ENCODE measurements at places on chromosomes 6 and 20.

DNA sequence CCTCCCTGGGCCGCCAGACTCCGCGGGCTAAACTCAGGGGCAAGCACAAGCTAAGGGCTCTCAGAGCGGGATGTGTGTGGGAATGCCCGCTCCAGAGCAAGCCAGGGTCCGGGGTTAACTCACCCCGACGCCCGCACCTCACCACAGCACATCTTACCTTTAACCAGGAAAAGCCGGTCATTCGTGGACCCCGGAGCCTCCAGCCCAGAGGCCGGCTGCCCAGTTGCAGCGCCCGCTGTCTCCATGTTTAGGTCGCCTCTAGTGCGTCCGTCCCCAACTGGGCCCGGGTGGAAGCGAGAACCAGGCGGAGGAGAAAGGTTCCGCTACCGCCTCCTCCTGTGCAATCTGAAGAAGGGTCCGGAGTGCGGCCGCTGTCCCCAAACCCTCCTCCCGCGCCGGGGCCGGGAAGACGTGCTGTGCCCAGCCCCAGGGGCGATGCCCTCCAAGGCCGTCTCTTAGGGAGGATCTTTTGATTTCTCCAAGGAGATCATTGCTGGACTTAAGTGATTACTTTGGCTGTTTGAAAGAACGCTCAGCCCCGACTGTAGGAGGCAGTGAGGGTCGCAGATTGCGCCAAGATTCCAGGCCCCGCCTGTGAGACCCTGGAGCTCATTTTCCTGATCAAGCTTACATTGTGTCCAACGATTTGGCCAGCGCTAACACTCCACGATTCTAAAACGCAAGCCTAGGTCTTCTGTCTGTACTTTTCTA is at the start of gene TMEM242:
Gene TMEM242 (minus strand): TSS at position 265 of the 711 bp plus-strand sequence. CDS start 20 bp downstream, at position 245.
- no peak for DNase-seq

- DNase-seq: no peak
These were observed 268.5 kb upstream of the EXOC2 start for GRCh38 chr6:961407-961960.

- no peak for DNase-seq
These were observed 577.1 kb downstream of the DOK5 start for GRCh38 chr20:55052459-55052858.

- no peak for DNase-seq
These were observed 61.8 kb downstream of the NFATC2 start for GRCh38 chr20:51480507-51481270.

GRCh38 chr20:45975686-45976085 is 3.7 kb upstream of the ZNF335 start:
- DNase-seq: no peak

DNA sequence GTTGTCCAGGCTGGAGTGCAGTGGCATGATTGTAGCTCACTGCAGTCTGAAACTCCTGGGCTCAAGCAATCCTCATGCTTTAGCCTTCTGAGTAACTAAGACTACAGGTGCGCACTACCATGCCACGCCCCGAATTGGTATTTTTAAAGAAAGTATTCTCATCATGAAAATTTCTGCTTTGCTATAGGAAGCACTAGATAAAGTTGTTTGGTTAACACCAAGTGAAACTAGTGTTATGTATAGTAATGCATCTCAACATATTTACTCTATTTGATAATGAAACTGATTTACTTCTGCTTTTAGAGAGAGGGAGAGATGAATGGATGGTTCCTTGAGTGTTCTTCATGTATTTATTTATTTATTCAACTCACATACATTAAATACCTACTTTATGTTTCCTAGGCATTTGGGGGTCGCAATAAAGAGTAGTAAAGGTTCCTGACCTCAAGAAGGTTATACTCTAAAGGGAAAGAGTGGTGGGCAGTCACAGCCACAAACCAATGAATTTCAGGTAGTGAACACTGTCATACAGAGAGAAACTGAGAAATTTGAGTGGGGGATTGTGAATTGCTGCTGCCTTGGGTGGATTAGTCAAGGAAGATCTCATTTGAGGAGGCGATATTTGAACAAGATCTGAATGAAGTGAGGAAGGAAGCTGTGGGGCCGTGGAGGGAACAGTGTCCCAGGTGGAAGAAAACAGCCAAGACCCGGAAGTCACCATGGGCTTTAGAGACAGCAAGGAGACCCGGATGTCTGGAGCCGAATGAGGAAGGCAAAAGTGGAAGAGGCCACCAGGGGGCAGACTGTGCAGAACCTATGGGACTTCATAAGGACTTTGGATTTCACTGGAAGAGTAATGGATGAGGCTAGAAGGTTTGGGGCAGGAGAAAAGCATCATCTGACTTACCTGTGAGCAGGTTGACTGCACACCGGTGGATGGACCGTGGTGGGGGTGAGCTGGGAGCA is 185.6 kb downstream of the TSHZ2 start:
- peak; percentile 8 for DNase-seq

DNA sequence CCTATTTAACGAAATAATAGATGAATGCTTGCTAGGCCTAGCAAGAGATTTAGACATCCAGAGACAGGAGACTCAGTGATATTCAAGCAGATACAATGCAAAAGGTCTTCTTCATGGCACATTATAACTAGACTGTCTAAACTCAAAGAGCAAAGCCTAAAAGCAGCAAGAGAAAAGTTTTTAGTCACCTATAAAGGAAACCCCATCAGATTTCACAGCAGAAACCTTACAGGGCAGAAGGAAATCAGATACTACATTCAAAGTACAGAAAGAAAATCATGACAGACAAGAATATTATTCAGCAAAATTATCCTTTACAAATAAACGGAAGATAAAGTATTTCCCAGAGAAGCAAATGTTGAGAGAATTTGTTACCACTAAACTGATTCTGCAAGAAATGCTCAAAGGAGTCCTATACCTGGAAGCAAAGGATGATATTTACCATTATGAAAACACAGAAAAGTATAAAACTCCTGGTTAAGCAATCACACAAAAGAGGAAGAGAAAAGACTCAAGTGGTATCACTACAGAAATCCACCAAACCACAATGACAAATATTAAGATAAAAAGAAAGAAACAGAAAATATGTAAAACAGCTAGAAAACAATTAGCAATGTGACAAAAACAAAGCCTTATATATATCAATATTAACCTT is 333.7 kb downstream of the MEI4 start:
- no peak for DNase-seq

GRCh38 chr6:3835055-3835731 is 14.0 kb upstream of the FAM50B start:
- DNase-seq: no peak

DNA sequence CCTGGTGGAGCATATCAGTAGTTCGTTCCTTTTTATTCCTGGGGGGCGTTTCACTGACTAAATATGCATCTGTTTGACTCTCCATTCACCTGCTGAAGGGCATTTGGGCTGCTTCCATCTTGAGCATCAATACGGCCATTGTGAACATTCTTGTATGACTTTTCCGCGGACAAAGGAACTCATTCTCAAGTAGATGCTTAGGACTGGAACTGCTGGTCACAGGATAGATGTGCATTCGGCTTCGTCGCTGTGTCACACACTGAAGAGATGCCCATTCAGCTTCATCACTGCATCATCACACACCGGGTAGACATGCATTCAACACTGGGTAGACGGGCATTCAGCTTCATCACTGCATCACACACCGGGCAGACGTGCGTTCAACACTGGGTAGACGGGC is 95.3 kb downstream of the TAF4 start:
- DNase-seq: no peak

DNA sequence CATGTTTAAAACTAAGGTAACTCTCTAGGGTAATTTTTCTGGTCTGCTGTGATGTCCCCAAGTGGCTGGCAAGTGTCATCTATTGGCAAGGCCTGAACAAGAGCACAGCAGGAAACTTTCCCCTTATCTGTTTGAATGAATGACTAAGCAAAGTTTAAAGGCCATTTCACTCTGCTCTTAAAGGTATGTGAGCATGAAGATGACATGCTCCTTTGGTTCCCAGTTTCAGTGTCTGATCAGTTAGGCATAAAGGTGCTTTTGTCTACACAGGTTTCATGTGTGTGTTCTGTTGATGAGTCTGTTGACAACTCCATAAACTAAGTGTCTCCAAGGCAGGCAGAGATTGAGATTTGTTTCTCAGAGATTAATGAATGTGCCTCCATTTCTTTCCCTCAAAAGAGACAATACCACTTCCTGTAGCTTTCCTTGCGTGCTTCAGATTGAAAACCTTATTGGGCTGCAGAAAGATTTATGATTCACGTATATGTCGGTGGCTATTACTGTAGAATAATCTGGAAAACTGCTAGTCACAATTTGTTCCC is 83.9 kb downstream of the MAP3K7 start:
- no peak for DNase-seq

DNA sequence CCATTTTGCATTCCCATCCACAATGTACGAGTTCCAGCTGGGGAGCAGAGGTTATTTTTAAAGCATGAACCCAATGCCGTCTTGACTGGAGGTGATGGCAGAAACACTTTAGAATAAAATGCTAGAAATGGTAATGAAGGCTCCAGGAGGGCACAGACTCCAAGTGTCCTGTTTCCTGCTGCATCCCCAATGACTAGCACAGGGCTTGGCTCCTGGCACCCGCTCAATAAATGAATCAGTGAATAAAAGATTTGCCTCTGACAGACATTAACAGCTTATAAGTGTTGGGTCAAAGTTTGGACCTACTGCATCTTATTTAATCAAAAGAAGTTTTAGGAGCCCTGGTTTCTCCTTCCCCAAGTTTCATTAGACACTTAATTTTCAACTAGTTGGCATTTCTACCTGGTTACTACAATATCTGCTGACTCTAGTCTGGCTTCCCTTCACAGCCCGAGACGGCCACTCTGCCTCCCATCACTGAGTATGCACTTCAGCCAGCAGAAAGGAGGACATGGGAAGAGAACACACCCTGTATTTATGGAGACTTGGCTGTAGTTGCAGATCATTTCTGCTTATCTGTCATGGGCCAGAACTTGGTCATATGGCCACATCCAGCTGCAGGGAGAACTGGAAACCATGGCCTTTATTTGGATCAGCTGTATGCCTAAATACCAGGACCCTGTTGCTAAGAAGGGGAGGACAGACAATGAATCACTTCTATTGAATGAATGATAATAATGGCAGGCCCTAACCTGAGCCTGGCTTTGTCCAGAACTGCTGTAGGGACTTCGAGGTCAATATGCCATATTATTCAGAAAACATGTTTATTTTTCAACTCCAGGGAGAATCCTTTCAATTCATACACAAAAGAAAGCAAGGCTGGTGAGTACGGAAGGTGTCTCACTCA is 63.1 kb downstream of the TTI1 start:
- DNase-seq: no peak

- DNase-seq: no peak
These were observed 516.7 kb downstream of the C6orf118 start for GRCh38 chr6:164792666-164793065.

- DNase-seq: no peak
These were observed 1.9 kb upstream of the AP5S1 start for GRCh38 chr20:3818155-3819151.

- DNase-seq: no peak
These were observed 18.8 kb downstream of the MAP3K5 start for GRCh38 chr6:136773473-136773796.

DNA sequence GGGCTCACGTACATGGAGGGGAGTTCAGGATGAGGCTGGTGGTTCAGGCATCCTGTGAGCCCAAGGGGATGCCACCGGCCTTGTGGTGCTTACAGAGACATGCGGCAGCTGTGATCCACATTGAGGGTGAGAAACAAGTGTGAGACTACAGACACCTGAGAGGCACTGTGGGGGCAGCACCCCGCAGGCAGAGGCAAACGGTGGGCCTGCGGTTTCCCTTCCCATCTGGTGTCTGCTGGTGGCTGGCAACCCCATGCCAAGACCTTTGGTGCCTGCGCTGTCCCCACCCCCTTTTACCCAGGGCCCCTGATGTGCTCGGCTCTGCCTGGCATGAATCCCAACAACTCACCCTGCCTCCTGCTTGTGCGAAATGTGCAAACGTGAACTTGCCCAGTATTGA is 42.0 kb downstream of the ERMARD start:
- no peak for DNase-seq

DNA sequence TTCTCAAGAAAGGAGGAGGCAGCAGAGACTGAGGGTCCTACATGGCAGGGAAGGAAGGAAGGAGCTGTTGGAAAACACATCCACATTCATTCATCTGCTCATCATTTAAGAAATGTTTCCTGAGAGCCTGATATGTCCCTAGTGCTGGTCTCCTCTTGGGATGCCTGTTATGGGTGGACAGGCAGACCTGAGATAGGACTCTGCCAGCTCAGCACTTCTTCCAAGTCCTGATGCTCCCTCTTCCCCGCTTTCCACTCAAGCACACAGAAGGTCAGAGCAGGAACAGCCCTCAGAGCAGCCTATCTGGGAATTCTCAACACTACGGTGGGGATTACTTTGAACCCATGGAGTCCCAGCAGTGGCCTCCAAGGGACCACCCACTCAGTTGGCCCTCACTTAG is 8.0 kb upstream of the SIRPD start:
- no peak for DNase-seq

DNA sequence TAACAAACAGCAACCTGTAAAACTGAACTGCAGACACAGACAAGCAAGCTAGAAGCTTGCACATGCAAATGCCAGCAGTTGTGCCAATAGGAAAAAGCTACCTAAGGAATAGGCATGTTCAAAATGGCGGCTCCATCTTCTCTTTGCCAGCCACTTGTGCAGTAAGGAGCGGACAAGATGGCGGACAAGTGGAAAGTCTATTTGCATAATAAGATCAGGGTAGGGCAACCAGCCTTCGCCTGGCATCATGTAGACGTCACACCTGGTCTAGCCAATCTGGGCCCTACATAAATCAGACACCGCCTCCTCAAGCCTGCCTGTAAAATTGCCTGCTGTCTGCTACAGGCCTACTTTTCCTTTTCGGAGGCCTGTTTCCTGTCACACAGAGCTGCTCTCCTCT is 18.0 kb downstream of the C6orf52 start:
- no peak for DNase-seq

DNA sequence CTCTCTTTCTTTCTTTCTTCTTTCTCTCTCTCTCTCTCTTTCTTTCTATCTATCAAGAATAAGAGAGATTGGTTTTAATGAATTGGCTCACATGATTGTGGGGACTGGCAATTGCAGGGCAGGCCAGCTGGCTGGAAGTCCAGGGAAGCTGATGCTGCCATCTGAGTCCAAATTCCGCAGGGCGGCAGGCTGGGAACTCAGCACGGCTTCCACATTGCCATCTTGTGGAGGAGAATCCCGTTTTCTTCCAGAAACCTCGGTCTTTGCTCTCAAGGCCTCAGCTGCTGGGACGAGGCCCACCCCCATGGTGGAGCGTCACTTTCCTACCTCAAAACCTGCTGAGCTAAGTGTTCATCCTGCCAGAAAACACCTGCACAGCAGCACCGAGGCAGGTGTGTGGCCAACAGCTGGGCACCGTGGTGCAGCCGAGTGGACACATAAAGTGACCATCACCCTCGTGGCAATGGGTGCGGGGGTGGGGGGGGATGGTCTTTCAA is 58.8 kb upstream of the SLCO4A1 start:
- DNase-seq: no peak

DNA sequence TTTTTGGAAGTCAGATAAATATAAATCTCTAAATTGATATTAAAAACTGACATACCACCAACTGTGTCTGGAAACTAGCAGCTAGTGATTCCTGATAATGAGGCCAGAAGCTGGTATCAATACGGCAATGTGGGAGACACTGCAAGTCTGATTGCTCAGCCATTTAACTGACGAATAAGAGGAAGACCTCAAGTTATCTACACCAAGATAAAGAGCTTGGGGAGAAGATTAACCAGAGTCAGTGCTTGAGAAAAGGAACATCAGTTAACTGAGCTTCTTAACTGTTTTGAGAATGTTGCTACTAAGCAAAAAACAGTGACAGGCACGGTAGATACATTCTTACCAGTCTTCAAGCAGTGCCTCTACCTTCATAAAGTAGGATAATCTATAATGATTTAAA is 140.4 kb upstream of the TENT5A start:
- DNase-seq: no peak

- no peak for DNase-seq
These were observed 41.0 kb downstream of the ERMARD start for GRCh38 chr6:169792306-169793015.

GRCh38 chr6:47922391-47922790 is 140.6 kb downstream of the OPN5 start:
- no peak for DNase-seq

Measured in NCI-H2107 (cell line).